ENCODE measurements at places on chromosomes 7 and 10.

DNA sequence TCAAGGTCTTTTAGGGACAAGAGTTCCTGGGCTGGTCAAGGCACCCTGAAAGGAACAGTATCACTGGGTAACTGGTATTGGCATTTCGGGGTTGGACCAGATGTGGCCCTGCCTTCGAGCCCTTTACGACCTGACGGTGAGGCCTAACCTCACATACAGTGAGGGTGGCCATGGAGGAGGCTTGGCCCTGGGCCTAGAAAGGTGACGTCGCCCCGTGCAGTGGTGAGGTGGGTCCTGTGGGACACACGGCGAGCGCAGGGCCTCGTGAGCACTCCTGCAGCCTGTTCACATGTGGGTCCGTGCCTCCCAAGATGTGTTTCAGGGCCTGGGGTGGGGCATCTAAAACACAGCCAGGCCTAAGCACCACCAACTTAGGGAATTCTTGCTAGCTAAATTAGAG is 36.1 kb downstream of the CRHR2 start:
- DNase-seq = no peak

DNA sequence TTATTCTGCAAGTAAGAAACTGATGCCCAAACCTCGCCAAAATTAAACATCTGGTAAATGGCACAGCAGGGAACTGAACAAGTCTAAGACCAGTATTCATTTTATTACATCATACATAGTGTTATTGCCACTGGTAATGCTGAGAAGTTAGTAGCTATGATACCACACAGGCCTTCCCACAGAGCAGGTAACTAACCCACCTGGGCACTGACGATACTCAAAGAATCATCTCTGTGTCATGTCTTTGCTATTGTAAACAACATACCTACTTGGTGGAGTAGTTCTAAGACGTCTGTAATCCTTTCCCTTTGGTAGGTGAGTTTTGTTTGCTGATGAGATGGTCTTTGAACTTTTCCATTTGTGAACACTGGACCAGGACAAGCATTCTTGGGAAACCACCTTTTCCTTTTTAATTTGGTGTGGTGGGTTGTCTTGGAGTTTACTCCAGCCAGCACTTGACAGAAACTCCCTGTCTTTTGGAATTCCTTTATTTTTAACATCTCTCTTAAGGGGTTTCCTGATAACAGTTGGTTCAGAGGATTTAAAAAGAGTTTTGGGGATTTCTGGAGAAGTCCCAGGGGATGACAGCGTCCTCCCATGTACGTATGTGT is 40.9 kb downstream of the PDSS1 start:
- no peak for DNase-seq

DNA sequence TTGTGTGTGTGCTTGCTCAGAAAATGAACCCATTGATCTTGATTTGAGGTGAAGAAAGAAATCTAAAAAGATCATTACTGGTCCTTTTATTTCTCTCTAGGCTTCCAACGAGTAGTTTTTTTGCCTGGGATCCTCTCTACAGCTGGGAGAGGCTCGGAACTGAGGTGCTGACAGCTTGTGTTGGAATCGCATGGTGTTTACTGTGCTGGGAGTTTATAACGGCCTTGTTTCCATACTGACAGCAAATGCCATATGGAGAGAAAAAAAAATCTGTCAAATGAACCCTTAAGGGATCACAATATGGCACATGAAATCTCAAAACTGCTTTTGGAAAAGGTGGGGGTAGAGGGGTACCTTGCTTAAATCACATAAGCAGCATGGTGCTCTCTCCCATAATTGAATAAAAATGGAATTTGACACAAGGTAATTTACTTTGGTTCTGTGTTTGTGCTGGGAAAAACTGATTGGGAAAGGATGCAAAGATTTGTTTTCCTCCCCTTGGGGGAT is 165.0 kb downstream of the RGS10 start:
- no peak for DNase-seq

GRCh38 chr7:132133501-132133900 is 442.8 kb downstream of the PLXNA4 start:
- DNase-seq = no peak

DNA sequence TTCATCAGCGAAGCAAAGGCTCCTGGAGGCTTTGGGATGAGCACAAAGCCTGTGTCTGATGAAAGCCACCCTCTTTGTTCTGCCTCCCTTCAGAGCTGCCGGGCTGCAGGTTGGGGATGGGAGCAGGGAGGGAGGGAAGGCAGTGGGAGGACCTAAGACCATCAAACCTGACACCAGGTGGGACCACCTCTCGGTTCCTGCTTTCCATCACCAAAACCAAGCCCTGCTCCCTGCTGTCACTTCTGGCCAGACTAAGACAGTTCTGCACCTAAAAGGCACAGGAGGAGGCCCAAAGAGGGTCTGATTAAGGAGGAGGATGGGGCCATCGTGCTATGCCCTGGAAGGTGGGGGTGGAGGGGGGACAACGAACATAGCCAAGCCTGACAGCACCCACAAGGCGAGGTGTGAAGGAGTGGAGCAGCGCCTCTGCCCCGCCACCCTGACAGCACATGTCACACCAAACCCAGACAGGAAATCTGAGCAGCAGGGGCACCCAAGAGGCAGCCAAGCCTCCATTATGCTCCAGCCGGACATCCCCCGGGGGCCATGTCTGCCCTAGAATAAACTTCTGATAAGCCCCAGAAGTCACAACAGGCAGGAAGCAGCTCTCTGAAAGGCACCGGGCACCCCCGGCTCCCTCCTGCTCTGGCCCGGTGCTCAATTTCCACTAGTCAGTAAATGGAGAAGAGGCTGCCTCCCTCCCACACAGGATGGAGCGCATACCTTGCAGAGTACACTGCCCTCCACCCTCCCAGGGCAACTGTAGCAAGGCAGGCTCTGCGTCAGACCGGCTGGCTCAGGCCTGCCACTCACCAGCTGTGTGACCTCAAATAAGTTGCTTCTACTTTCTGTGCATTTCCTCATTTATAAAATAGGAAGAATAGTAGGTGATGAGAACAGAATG is 48.9 kb downstream of the DLG5 start:
- DNase-seq = peak; percentile 81

GRCh38 chr10:37436357-37436756 is 311.0 kb downstream of the ANKRD30A start:
- DNase-seq = no peak

DNA sequence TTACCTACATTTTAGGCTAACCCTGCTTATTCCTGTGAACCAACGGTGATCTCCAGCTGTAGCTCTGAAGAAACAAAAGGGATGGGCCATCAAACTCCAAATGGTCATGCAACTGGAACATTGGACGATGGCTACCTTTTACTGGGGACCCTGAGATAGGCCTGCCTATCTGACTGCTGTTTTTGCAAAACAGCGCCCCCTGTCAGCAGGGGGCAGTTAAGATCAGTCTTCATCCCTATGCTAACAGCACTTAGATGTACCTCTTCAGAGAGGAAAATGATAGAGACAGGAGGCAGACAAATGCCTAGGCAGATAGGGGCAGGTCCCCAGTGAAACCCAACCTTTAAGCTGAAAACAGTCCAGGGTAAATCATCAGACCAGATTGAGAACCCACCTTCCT is 1085.4 kb upstream of the SORCS1 start:
- DNase-seq = no peak

- DNase-seq = peak; percentile 73
Measured at GRCh38 chr10:97590082-97590747, 694 bp downstream of the C10orf62 start.

DNA sequence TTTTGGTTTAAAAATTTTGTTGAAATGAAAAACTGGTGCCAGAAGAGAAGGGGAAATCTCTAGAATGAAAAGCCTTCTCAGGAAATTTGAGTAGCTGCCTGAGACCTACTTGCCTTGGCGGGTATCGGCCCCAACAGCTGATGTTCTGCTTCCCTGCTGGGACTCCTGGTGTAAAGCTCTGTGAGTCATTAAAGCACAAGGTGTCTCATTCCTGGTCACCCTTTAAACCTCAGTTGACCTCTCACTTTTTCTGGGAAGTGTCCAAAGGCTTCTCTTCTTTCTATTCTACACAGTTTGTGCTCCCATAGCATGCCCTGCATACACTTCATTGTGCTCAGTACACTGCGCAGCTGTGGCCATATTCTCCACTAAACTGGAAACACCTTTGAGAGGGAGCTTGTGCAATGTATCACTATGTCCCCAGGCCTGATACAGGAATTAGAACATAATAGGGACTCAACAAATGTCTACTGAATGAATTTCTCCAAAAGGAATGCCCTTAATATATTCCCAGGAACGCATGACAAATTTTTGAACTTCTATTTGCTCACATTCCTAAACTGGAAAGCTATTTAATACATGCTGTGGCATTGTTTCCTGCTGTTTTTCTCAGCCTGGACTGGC is 303.9 kb downstream of the SDHAF3 start:
- no peak for DNase-seq

- DNase-seq = no peak
Measured at GRCh38 chr10:34222359-34222758, 592.7 kb downstream of the PARD3 start.

DNA sequence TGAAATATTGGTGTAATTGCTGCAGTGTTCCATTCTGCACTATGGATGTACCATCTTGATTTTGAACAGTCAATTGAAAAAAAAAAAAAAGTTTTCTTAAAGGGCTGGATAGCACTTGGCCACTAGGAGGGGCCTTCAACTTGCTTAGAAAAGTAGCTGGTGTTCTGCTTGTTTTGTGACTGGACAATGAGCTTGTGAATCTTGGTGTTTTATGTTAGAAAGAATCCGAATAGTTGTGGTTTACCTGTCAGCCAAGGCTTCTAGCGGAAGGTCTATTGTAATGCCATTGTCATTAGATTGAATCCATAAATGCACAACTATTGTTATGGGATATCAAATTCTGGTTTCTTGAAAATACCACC is 77.1 kb downstream of the BMPER start:
- DNase-seq = no peak

DNA sequence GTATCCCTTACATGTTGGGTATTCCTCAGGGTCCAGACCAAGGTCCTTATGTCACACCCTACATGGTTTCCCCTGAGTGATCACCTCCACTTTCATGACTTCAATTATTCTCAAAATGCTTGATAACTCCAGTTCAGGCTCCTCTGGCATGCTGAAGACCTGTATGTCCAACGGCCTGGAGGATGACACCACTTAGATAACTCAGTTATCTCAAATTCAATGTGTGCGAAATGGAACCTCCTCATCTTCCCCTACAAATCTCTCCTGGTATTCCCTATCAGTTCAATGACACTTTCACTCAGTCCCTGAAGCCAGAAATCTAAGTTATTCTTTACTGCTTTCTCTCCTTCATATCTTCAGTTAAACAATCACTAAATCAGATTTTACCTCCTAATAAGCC is 8.7 kb upstream of the LUC7L2 start:
- DNase-seq = no peak

DNA sequence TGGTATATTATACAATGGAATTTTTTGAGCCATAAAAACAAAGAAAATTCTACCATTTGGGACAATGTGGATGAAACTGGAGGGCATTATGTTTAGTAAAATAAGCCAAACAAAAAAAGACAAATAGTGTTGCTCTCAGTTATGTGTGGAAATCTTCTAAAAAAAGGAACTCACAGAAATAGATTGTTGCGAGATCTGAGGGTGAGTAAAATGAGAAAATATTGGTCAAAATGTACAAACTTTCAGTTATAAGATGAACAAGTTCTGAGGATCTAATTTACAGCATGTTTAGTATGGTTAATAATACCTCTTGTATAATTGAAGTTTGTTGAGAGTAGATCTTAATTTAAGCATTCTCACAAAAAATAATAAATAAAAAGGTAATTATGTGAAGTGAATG is 291.2 kb downstream of the KIF20B start:
- DNase-seq = no peak

GRCh38 chr7:69906283-69906995 is 308.2 kb downstream of the AUTS2 start:
- DNase-seq = peak; percentile 21

DNA sequence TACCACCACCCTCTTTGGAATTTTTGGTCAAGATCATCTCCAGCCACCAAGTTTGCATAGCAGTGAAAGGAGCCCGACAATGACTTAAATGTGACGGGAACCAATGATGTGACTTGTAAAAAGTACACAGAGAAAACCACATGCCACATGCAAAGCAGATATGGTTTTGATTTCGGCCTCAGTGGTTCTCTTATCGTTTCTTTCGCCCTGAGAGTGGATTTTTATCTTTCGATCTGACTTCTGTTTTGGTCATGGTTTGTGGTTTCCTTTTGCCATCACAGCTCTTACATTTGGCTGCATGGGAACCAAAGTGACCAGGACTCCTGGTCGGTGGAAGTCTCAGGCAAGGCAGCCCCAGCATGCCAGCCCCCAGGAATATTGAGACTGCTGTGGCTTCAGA is 31.5 kb downstream of the TCF7L2 start:
- DNase-seq = peak; percentile 2

DNA sequence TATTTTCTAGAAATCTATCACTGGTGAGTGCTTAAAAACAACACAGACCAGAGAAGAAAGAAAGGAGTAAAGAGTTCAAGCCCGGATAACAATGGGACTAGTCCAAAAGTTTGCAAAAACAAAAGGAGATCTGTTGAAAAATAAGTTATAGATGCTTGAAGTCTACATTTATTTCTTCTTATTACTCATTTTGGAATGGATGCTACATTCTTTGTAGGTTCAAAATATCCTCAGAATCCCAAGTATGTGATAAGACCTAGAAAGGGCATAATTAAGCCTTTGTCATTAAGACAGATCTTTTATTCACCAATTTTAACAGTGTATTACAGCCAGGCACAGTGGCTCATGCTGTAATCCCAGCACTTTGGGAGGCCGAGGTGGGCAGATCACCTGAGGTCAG is 42.7 kb upstream of the ITGB8 start:
- DNase-seq = no peak

- DNase-seq = no peak
Measured at GRCh38 chr10:74624501-74624900, 201.9 kb upstream of the KAT6B start.

DNA sequence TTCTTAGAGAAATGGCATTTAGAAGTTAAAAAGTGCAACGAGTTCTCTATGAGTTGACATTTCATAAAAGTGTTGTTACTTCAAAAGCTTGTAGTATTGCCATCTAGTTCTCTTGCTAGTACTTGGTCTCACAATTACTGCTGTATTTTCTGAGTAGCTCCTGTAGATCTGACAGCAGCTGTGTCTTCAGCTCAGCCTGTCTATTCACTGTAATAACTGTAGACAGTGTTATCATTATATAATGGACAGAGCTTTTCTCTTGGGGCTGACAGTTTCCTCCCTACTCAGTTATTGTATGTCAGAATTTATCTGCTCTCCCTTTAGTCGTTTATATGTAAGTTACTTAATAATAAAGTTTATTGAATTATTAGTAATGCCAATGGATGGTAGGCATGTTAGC is 388.7 kb upstream of the VSTM2A start:
- no peak for DNase-seq

- peak; percentile 55 for DNase-seq
Measured at GRCh38 chr7:128387216-128388144, 22.3 kb downstream of the IMPDH1 start.

DNA sequence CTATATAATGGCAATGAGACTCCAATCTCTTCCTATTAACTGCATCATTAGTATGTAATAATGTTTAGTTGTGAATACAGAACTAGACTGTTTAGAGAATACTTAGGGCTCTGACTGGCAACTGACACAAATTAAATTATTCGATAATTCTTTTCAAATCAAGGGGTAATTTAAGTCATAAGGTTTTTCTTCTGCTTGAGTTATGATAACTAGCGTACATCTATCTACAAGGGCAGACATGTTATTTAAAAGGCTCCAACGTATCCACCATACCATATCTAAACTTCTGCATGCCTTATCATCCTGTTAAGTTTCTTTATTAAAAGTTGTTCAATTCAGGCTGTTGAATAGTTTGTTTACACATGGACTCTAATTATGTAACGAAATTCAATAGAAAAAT is 11.2 kb downstream of the SEMA3C start:
- DNase-seq = no peak

- DNase-seq = no peak
Measured at GRCh38 chr7:42650171-42650570, 261.7 kb downstream of the C7orf25 start.

All from NK-92 treated with Interleukin-12 subunit alpha and Interleukin-12 subunit beta, amount 100 ng/mL, for 24 hours (cell line).